Uterus (tissue), 4 donors: ENCODE measurements at places on chromosomes 1 and 21. TPM values are rescaled to one million over a fixed set of nuclear protein-coding genes. Genes with fewer than 3 reads are reported as not detected.

The KRTAP13-2 gene
- total RNA-seq, result not detected

The CD244 gene
- total RNA-seq, result not detected

The TNNI3K gene
- total RNA-seq, result 0.26 TPM

GRCh38 chr1:69263921-69264391 lies 303.8 kb upstream of the LRRC7 start:
- no peak overlapping the region for H3K4me3 ChIP-seq
- H3K27ac ChIP-seq, result no peak overlapping the region
- no peaks in the 10 kb centered on the region for H3K27me3 ChIP-seq
- H3K4me1 ChIP-seq, result no peaks in the 10 kb centered on the region
- H3K36me3 ChIP-seq, result no peaks in the 10 kb centered on the region

- H3K36me3 ChIP-seq, result no peaks in the 10 kb centered on the region
- no peaks in the 10 kb centered on the region for H3K27me3 ChIP-seq
- H3K4me1 ChIP-seq, result no peaks in the 10 kb centered on the region
- DNase-seq, result no peak
- no peak overlapping the region for H3K27ac ChIP-seq
Measured at GRCh38 chr21:26159869-26160268, 10.7 kb downstream of the APP start.

DNA sequence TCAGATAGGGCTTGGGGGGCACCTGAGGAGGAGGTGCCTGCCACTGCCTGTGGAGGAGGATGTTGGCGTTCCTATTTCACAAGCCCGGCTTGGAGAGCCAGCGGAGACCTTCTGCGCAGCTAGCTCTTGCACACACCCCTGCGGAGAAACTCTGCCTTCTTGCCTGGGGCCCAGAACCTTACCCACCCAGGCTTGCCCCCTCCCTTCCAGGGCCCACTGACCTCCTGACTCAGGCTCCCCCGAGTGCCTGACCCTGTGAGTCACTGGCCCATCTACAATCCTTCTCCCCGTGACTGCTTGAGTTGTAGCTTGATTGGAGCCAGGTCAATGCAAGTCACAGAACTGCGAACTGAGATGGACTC lies 3.4 kb downstream of the HES2 start:
- no peaks in the 10 kb centered on the region for H3K36me3 ChIP-seq
- no peak overlapping the region for H3K27ac ChIP-seq
- H3K4me3 ChIP-seq, result no peak overlapping the region

DNA sequence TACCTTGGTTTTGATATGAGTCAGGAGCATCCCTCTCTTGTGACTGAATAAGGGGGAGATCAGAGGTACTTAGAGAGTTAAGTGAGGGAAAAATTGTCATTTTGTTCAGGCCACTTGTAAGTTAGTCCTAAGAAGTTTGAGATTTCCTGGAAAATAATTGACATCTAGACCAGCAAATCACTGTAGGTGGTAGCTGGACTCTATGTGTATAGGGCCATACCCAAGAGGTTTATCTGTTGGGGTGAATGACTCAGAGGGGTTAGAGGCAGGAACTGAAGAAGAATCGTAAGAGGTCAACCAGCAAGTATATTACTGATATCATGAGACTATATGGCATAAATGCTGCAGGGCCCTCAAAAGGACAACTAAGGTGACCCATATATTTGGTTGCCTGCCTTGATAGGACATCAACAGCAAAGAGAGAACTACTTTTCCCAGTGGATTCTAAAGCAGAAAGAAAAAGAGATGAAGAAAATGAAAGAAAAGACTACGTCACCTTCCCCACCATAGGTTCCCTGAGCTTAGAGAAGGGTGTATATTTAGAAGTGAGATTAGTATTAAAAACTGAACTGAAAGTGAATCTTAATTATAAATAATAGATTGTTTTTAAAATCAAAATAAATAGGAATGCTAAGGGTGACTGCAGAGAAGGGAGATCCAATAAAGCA lies 8.0 kb upstream of the RNPC3 start:
- H3K27ac ChIP-seq, result no peak overlapping the region
- DNase-seq, result no peak
- no peaks in the 10 kb centered on the region for H3K4me1 ChIP-seq
- no peaks in the 10 kb centered on the region for H3K36me3 ChIP-seq
- H3K27me3 ChIP-seq, result no peaks in the 10 kb centered on the region

DNA sequence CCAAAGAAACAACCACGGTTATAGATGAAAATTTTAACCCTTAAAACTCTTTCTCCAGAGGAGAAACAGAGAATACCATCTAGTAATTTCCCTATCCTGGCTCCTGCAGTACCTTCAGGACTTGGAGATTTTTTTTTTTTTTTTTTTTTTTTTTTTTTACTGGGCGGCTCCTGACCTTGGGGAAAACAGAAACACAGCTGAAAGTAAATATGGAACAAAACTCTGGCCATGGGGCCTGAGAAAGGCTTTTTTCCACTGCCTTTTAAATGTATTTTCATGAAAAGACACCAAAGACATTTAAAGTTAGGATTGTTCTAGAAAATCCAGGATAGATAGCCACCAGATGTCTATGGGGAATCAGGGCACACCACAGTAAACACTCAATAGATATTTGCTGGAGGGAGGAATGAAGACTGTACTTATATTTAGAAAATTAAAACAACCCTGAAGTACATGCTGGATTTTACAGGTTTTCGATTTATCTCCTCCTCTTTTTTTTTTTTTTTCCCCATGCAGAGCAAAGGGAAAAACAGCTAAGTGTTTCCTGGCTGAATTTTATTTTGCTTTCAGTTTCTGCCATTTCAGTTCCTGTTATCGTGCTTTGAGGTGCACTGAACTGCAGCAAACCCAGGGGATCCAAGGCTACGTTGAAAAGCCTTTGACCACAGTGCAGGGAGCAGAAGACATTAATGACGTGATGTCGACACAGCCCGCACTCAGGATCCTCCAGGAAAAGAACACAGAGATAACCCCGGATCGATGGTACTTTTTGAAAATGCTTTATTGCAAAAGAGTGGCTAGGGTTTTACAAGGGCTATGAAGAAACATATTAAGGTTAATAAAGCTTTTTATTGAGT lies 35.7 kb upstream of the CNN3 start:
- no peaks in the 10 kb centered on the region for H3K4me1 ChIP-seq
- DNase-seq, result peak; percentile 40
- H3K36me3 ChIP-seq, result no peaks in the 10 kb centered on the region
- H3K4me3 ChIP-seq, result peak overlapping the region; percentile 35

DNA sequence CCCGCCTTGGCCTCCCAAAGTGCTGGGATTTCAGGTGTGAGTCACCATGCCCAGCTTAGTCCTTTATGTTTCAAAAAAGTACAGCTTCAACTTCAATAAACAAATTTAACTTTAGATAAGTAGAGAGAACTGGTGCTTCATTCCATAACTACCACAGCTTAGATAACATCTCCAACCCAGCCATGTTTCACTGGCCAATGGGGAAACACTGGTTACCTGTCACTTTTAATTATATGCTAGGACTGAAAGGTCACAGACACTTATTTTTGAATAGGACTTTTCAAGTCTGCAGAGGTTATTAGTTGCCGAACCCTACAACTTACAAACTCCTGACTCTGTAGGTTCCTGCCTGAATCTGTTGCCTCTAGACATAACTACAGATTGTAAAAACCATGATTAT lies 56.5 kb upstream of the ST6GALNAC3 start:
- H3K4me3 ChIP-seq, result no peak overlapping the region
- no peak for DNase-seq
- no peaks in the 10 kb centered on the region for H3K4me1 ChIP-seq
- H3K27ac ChIP-seq, result no peak overlapping the region

GRCh38 chr1:174160109-174160473 lies 771 bp downstream of the RABGAP1L start:
- H3K4me3 ChIP-seq, result peak overlapping the region; percentile 74
- H3K36me3 ChIP-seq, result no peaks in the 10 kb centered on the region
- peak overlapping the region; percentile 93 for H3K27ac ChIP-seq

DNA sequence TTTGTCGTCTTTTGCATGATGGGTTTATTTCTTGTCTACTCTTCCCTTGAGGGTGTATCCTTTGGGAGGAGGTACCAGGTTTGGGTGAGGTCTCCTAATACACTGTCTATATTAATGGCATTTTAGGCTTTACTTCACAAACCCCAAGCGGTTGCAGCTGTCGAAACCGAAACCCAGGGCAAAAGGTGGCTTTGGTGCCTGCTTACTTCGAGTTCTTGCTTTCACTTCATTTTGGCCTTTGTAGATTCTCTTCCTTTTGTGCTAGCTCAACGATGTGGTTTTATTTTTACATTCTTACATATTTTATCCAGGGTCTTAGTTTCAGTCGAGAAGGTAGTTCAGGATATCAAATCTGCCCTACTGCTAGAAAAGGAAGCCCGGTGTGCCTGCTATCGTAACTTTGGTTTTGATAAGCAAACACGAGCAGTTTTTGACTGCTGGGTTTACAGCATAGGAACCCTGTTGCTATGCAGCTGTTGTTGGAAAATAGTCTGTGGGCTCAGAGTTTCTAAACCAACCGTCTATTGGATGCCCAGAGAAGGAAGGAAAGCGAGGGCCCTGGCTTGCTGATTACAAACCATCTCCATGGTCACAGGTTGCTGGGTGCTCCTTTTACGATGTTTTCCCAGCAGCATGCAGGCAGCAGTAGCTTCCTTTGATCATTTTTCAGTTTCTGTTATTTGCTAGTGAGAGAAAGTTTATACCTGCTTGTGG lies 9.8 kb upstream of the TSPAN2 start:
- peak overlapping the region; percentile 88 for H3K27ac ChIP-seq
- H3K4me3 ChIP-seq, result peak overlapping the region; percentile 32
- peak; percentile 58 for DNase-seq
- no peaks in the 10 kb centered on the region for H3K36me3 ChIP-seq

DNA sequence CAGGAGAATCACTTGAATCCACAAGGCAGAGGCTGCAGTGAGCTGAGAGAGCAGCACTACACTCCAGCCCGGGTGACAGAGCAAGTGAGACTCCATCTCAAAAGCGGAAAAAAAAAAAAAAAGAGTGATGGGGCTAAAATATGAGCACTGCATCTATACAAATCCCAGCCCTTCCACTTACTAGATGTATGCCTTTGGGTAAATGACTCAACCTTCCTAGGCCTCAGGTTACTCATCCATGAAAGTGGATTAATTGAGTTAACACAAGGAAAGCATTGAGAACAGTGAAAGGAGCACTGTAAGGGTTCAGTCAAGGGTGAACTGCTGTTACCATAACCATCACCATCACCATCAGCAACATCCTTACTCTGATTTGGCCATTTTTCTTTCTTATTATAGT lies 226.4 kb upstream of the C8B start:
- DNase-seq, result no peak
- H3K4me1 ChIP-seq, result no peaks in the 10 kb centered on the region
- H3K4me3 ChIP-seq, result no peak overlapping the region
- no peak overlapping the region for H3K27ac ChIP-seq

- H3K4me3 ChIP-seq, result no peak overlapping the region
- H3K36me3 ChIP-seq, result no peaks in the 10 kb centered on the region
- no peak overlapping the region for H3K27ac ChIP-seq
Measured at GRCh38 chr1:192160196-192160595, 1.9 kb downstream of the RGS18 start.

GRCh38 chr1:152658649-152659048 lies 4.5 kb upstream of the LCE2D start:
- no peak for DNase-seq
- no peak overlapping the region for H3K27ac ChIP-seq

GRCh38 chr1:201703621-201704438 lies 125.1 kb upstream of the IPO9 start:
- no peaks in the 10 kb centered on the region for H3K27me3 ChIP-seq
- H3K4me3 ChIP-seq, result no peak overlapping the region
- peak overlapping the region; percentile 72 for H3K27ac ChIP-seq
- H3K36me3 ChIP-seq, result no peaks in the 10 kb centered on the region

DNA sequence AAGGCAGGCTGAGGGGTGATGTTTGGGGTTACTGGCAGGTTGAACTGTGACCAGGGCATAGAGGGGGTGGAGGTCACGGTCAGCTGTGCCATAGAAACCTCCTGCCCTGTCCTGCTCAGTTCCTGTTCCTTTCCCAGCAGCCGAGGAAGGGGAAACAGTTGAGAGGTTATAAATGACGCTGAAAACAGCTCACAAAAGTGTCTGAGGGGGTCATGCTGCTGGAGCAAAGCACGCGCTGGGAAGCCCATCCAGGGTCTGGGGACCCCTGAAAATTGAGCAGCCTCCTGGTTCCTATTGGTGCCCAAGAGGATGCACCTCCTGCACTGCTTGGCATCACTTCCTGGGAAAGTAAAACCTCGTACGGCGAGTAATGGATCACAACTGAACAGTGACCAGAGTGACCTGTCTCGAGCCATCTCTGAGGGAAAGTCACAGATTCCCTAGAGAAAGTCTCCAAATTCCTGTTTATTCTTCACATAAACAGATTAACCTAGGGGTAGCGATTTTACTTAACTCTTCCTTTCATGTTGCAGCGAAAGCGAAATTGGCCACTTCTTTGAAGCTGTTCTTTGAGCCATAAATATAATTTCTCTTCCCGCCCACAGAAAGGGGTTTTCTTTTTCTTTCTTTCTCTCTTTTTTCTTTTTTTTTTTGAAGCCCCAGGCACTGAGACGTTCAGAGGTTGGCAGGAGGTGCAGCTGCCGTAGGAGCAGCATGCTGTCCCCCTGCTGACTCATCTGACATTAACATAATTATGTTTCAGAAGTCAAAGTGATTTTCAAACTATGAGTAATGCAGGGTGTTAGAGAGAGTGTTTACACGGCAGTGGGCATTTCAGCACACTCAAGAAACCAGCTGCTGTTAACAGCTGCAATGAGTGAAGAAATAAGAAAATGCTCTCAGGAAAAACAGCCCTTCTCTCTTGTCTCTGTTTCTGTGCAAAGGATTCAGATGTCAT lies 41.8 kb upstream of the ATF3 start:
- no peaks in the 10 kb centered on the region for H3K4me1 ChIP-seq
- no peaks in the 10 kb centered on the region for H3K36me3 ChIP-seq
- H3K4me3 ChIP-seq, result peak overlapping the region; percentile 50
- H3K27ac ChIP-seq, result peak overlapping the region; percentile 87
- H3K27me3 ChIP-seq, result no peaks in the 10 kb centered on the region
